ENCODE measurements at places on chromosomes 5 and 9.

DNA sequence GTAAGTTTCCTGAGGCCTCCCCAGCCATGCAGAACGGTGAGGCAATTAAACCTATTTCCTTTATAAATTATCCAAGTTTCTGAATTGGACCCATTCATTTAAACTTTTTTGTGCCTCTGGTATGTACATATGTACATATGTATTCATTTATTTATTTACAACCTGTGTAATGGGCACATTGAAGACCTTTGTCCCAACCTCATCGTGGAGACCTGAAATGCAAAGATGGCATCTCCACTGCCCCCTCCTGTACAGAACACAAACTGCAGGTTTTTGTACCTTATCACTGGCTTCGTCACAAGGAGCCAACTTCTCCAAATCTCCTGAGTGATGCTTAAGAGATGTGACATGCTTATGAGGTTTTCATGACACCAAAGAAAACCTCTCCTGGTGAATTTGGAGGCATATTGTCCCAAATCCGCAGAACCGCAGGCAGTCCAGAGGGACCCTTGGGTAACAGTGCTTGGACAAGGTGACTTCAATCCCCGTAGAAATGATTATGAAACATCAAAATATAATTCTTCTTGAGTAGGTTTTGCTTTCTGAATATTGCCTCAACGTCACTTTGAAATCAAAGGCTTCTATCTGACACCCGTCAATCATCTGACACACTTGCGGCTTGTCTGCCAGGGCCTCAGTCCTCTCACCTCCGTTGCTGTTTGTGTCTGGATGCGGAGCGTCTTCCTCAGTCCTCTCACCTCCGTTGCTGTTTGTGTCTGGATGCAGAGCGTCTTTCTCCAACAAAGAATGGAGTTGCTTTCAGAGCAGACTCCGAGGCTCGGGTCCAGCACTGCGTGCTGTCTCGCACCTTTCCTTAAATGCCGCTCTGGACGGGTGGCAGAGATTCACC is 135.0 kb upstream of the IRX4 start:
- no peak for DNase-seq

DNA sequence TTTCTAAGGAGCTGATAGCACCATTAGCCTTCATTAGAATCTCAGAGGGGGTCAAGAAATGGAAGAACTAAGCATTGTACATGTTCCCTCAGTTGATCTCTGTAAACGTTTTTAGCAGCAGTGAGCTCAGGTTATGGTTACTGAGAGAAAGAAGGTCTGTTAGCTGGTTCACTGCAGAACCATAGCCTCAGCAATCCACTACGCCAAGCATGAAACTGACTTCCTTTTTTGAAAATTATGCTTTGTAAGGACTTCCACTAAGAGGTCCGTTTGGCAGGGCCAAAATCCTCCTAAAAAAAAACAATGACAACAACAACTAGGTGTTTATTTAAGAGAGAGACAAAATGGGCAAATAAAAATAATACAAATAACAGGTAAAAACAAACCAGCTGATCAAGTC is 273.3 kb downstream of the AOPEP start:
- DNase-seq = no peak

- peak; percentile 22 for DNase-seq
These were observed 6.3 kb downstream of the SLC35D2 start for GRCh38 chr9:96376891-96377874.

DNA sequence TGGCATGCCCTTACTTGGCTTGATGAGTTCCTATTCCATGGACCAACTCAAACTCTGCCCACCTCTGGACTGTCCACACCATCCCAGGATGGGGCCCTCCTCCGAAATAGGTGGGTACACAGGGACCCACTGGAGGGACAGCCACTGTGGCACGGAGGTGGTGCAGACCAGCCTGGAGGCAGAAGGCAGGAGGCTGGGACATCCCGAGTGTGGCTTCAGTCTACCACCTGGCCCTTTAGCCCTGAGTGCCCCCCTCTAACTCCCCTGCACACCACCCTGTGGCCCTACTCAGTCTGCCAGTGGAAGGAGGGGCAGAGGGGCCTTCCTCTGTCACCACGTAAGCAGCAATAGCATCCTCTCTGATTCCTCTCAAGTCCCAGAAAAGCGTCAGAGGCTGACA is 3.7 kb downstream of the IL3 start:
- DNase-seq = no peak

DNA sequence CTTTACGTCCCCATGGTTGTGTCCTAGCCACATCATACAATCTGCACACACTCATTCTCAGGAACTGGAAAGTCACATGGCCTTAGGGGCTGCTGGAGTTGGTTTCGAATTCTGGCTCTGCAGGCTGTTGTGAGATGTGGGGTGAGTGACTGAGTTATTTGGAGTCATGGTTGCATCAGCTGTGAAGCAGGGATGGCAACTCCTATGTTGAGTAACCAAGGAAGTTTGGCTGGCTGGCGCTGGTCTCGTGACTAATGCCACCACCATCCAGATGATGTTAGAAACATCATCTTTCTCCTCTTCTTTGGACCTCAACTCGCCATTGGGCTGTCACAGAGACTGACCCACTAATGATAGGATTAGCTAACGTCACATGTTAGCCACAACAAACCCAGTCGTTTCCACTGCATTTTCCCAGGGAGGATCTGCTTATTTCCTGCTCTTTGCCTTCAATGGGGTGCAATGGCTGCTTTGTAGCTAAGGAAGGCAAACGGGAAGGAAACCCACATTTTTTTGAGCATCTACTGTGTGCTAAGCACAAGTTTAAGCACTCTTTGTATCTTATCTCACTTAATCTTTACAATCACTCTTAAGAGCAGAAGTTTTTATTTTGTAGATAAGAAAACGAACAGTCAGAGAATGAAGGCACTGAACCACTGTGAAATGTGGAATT is 78.1 kb upstream of the UBTD2 start:
- DNase-seq = no peak

- DNase-seq = no peak
These were observed 715 bp downstream of the RC3H2 start for GRCh38 chr9:122904466-122904822.

GRCh38 chr9:72412483-72413040 is 47.6 kb upstream of the ZFAND5 start:
- no peak for DNase-seq

DNA sequence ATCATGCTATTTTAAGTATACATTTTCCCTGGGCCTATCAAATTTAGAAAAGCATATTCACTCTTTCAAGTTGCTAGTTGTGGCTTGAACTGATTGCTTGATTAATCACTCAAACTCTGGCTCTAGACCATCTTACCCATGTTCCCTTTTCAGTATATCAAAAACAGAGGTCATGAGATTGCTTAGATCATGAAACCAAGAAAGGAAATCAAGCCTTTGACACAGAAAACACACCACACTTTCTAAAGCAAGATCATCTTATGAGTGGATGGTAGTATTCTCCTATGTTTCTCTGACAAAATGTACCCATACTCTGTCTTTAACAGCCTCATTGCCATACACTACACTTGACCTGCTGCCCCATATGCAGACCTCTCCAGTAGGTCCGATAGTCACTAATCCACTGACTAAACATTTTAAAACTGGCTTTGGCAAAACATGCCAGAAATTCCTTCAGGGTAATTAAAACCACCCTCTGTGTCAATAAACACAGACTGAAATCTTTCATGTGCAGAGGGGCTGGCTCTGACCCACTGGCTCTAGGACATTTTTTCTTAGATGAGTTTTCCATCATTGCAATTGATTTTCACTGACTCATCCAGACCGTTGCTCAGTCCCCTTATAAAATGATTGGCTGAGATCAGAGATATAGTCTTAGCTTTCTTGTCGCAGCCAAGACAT is 18.2 kb downstream of the PPP2R2B start:
- no peak for DNase-seq

DNA sequence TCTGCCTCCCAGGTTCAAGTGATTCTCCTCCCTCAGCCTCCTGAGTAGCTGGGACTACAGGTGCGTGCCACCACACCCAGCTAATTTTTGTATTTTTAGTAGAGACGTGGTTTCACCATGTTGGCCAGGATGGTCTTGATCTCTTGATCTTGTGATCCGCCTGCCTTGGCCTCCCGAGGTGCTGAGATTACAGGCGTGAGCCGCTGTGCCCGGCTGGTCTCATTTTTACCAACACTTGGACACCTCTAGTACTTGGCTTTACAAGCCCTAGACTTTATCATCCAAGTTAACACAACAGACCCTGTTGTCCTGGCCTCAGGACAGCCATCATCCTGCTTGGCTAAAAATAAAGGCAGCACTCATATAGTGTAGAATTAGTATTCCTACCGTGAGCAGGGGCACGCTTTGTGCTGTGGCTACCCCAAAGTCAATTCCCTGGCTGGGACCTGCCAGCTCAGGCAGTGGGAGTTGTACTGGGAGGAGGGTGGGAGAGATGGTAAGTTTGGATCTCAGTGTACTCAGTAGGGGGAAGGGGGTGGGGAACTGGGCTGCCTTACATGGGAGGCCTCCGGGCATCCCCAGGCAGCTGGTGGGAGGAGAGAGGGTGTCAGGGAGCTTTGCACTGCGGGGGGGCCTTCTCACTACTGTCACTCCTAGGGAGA is 6.6 kb downstream of the PDZD2 start:
- DNase-seq = no peak

DNA sequence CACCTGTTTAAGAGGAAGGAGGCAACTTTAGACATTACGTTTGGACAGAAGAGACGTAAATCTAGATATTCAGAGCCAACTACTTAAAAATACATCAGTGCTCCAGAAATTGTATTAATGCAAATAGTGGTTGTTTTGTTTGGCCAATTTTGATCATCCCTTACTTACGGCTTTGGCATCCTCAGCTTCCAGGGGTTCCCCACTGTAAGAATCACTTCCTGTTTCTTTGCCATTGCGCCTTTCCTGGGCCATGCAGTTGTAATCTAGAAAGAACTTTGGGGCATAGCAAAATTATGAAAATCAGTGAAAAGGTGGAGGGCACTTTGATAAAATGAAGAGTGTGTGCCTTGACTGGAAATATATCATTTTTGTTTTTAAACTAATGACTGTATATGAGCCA is 537.2 kb upstream of the TLE4 start:
- DNase-seq = no peak

- no peak for DNase-seq
These were observed 14.2 kb upstream of the CAST start for GRCh38 chr5:96648023-96648422.

DNA sequence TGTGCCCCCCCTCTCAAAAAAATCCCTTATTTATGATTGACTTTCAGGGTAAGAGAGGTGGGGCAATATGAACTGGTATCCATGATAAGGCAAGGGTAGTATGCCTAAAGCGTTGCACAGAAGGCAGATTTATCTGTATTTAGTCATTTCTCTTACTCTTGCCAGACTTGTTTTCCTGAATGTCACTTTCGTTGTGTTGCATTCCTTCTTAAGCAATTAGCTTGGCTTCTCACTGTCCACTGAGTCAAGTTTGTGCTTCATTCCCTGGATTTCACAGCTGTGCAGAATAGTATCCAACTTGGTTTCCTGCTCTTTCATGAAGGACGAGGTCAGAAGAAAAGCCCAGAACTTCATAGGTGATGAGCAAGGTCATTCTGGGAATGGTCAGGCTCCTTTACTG is 301.5 kb upstream of the ACTBL2 start:
- DNase-seq = no peak
